H1 (cell line): ENCODE measurements at places on chromosomes 2 and 18. TPM values are rescaled to one million over a fixed set of nuclear protein-coding genes. Genes with fewer than 3 reads are reported as not detected.

Gene FAP
- total RNA-seq, result not detected in 2 replicates

- no peak for DNase-seq
These were observed 21.3 kb upstream of the SIX2 start for GRCh38 chr2:45030553-45030952.

DNA sequence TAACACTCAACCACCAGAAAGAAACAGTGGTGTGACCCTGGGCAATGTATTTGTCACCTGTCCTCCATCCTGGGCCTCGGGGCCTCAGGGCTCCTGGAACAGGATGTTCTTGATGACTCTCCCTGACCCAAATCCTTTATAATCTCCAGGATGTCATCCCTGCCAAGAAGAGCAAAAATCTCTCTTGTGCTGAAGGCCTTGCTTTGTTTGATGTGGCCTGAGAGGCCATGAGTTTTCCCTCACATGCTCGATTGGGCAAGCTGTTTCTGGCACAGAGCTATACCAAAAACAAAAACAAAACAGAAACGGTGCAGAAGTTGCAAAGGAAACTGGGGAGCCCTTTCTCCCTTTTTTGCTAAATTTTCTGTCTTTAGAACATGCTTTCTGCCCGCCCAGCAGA lies 35.7 kb upstream of the ST3GAL5 start:
- DNase-seq, result no peak

DNA sequence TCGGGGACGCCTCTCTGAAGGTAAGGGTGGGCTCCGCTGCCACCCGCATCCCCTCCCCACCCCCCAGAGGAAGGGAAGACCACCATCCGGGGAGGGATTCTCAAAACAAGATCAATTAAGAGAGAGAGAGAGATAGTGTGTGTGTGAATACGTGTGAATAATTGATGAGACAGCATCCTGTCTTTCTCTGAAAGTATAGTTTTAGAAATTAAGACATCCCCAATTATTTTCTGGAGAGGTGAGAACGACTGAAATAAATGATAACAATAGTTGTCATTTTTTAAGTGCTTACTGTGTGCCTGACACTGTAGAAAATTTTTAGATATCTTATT lies 751 bp downstream of the IL18R1 start:
- DNase-seq, result no peak

GRCh38 chr2:238646803-238647202 lies 201.1 kb upstream of the TWIST2 start:
- DNase-seq, result no peak

Gene CNDP1
- total RNA-seq, result not detected in 2 replicates

DNA sequence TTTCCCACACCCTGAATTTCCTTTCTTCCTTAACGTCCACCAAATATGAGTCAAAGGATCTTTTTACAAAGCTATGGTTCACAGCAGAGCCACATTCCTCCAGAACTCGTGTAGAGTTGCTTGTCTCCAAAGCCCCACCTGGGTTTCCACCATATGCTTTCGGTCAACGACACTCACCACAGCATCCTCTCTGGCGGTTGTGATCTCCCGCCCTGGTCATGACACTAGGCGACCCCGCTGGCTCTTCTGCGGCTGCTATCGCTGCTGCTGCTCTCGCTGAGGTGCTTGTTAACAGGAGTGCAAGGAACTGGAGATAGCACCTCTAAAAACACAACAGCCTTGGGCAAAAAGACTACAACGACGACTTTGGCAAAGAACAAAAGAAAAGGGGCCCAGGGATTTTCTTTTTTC lies 340 bp downstream of the SLC40A1 start:
- DNase-seq, result no peak

DNA sequence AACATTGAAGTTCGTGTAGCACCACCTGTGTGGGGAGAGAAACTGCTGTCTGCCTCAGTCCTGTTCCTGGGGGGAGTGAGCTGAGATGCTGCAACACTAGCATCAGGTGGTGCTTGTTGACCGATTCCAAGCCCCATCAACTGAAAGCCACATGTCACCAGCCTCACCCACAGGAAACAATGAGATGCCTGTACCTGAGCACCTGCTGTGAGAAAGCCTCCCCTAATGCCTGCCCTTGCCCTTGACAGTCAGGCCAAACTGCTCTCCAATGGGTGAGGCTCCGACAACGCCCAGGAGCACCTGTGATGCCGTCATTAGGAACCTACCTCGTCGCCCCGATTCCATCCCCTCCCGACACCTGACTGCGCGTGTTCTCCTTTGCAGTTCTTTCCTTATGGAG lies 104.6 kb downstream of the SMC6 start:
- no peak for DNase-seq

Gene EML4
- total RNA-seq, result 99.4 and 104 TPM in 2 replicates

- DNase-seq, result peak; percentile 95
These were observed 3.7 kb downstream of the GPR17 start for GRCh38 chr2:127649684-127650040.

- DNase-seq, result no peak
These were observed 18.9 kb downstream of the LTBP1 start for GRCh38 chr2:32965523-32966171.

- no peak for DNase-seq
These were observed 628.6 kb downstream of the CCDC85A start for GRCh38 chr2:56812432-56812831.

- no peak for DNase-seq
These were observed 30.3 kb downstream of the ALMS1 start for GRCh38 chr2:73415906-73416305.

Gene MYO7B
- not detected in 2 replicates for total RNA-seq

- DNase-seq, result no peak
These were observed 42.6 kb downstream of the NEB start for GRCh38 chr2:151691631-151692030.

Gene TPO
- total RNA-seq, result not detected in 2 replicates

GRCh38 chr2:161028581-161028980 lies 131.6 kb upstream of the TANK start:
- DNase-seq, result no peak

- no peak for DNase-seq
These were observed 19.8 kb downstream of the RPRD1A start for GRCh38 chr18:36047521-36047920.

DNA sequence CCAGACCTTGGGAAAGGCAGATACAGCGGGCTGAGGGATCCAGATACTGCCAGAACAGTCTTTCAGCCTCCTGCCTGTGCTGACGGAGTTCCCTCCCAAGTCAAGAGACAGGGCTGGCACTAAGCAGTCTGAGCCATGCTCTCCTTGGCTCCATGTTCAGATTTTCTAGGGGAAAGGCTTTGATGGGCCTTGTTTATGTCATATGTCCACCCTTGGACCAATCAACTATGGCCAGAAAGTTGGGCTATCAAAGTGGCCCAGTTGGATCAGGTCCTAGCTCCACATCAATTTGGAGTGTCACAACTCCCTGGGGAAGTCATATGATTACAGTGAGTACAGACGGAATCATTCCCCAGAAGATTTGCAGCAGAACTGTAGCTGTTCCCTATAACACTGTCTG lies 152.0 kb downstream of the GREB1L start:
- DNase-seq, result no peak

Gene ACOXL
- 20.6 and 20.8 TPM in 2 replicates for total RNA-seq
